ENCODE measurements at places on chromosomes 1 and 21.

DNA sequence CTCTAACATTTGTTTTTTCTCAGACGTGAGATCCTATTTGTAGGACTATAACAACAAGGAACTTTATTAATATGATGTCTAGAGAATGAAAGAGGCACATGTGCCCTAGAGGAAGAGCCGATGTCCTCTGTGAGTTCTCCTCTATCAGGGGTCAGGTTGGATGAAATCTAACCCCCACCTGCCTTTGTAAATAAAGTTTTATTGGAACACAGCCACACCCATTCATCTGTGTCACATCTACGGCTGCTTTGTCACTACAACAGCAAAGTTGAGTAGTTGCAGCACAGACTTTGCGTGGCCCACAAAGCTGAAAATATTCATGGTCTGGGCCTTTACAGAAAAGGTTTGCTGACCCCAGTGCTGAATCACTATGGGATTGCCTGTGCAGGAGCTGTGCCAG lies 571 bp upstream of the CAPN9 start:
- no peak for DNase-seq

DNA sequence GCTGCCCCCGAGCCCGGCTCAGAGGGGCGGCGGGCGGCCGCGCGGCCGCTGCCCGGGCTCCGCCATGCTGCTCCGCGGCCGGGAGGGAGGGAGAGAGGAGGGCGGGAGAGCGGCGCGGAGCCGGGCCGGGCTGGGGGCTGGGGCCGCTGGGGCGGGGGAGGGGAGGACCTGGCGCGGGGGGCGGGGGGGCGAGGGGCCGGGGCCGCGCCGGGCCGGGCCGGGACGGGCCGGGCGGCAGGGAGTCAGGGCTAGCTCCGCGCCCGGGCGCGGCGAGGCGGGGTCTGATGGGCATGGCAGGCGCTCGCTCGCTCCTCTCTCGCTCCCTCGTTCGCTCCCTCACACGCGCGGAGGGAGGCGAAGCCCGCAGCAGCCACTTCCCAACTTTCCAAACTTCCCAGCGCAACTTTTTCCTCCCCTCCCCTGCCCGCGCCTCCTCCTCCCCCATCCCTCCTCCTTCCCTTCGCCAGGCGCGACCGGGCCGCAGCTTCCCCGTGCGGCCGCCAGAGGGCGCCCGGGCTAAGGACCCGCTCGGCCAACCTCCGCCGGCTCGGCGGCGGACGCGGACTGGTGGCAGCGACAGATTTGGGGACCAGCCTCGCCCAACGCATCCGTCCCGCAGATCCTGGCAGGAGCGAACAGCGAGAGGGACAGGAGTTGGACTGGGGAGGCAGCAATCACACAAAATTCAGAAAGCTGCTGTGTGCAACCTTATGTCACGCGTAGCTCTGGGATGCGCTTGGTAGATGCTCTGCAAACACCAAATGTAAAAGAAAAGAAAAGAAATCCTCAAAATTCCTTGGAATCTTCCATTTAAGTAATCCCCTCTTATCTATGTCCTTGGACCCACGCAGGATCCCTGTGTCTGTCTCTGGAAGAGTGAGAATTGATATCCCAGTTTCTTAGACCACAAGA lies at the start of gene TRABD2B:
TSS of gene TRABD2B (minus strand) at position 97 of the 912 bp plus-strand sequence.
- no peak for DNase-seq

- no peak for DNase-seq
Observed at GRCh38 chr1:183209533-183210158, 23.6 kb downstream of the LAMC2 start.

DNA sequence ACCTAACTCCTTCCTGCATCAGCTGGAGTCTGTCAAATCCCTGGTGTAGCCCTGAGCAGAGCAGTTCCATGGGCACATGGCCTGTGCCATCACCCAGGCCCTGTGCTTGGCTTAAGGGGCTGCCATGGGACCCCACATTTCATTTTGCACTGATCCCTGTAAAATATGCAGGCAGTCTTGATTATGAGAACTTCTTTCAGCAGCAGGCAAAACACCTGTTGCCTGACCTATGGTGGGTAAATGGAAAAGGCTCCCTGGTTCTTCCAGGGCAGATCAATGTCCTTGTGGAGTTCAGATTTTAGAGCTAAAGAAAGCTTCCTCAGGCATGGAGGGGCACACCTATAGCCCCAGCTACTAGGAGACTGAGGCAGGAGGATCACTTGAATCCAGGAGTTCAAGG lies 44.2 kb downstream of the HSD3B1 start:
- DNase-seq: no peak

- DNase-seq: no peak
Observed at GRCh38 chr1:41894808-41895483, 23.8 kb downstream of the HIVEP3 start.

DNA sequence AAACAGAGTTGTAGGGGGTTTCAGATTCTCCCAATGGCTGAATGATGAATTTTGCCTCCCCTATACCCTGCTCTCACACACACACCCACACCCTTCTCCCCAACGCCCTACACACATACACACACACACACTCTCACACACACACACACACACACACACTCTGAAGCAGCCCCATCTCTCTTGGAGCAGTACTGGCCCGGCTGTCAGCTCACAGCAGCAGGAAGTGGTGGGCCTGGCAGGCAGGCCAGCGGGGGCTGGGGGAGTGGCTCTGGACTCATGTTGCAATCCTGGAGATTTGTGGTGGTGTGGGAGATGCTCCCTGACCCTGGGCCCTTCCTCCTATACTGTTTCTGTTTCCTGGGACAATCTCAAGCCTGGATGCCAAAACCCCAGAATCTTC lies 2.2 kb downstream of the IKBKE start:
- no peak for DNase-seq

GRCh38 chr1:109877317-109877771 lies 33.3 kb upstream of the CSF1 start:
- DNase-seq: no peak

GRCh38 chr21:37815893-37816292 lies 100.4 kb downstream of the KCNJ6 start:
- no peak for DNase-seq

DNA sequence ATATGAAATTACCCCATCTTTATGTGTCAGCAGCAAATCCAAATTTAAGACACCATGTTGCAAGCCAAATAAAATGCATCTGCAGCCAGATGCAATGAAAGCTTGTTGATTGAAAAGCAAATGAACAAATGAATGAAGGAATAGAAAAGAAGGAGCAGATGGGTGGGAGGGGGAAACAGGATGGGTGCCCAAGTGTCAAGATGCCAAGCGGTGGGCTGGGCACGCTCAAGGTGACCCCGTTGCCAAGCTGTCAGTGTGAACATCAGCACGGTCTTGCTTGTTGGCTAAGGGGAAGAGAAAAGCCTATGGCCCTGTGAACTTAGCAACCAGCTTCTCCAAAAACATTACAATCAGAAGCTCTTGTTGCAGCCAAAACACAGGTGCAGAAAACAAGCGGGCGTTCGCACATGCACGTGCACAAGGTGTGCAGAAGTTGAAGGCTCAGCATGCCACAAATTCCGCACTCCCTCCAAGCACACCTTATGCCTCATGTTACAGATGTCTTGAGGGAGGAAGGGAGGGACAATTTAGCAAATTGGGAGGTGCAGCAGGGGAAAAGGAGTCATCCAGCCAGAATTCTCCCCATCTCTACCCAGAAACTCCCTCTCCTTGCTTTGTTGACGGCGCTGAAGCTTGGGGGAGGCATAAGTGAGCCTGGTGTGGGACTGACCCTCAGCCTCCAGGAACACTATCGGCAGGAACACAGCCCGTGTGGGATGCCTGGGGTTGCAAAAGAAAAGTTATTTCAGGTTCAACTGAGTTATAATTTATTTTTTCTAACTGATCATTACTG lies 62.4 kb downstream of the HIVEP3 start:
- DNase-seq: no peak

DNA sequence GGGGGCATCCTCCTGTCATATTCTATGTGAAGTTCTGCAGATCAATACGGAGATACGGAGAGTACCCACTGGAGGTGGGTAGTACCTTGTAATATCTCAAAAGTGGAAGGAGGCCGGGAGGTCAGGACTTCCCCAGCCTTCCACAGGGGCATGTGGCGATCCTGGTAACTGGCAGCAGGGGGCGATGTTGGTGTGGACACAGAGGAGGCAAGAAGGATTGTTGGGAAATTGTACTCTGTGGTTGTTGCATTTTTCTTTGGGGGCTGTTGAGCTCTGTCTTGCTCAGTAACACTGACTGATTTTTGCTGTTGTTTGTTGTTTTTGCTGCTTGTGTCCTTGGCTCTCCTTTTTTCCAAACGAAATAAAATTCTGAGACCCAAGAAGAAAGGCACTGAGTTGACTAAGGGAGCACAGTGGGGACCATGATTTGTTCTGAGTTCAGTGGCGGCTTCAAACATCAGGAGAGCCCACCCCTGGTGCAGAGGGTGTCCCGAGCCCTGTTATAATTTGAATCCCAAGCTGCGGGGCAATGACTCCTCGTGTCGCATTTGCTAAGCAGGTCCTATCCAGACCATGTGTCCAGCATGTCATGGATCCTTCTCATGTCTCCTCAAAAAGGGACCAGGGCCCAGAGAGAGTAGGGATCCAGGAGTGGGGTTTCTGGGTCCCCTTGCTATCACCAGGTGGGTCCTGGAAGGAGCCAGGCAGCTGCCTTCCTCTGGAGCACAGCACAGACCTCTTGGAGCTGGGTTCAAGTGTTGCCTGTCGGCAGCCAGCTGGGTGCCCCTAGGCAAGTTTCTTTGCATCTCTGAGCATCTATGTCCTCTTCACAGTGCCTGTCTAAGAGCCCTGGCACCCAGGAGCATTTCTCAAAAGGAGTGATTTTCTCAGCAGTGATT lies 22.8 kb downstream of the LHX4 start:
- DNase-seq: peak; percentile 24

DNA sequence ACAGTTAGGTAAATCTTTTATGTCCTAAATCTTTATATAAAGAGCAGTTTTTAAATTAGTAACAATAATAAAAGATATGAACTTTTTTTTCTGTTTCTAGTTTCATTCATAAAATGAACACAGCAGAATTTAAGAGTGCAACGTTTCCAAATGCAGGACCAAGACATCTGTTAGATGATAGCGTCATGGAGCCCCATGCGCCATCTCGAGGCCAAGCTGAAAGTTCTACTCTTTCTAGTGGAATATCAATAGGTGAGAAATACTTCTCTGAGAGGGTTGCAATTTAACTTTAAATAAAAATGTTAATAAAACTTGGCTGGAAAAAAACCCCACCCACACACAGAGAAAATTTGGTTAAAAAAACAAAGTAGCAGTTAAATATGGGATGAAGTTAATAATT lies 15.0 kb upstream of the ANGPTL1 start:
- DNase-seq: no peak

GRCh38 chr1:72837781-72838180 lies 555.4 kb upstream of the NEGR1 start:
- peak; percentile 16 for DNase-seq

DNA sequence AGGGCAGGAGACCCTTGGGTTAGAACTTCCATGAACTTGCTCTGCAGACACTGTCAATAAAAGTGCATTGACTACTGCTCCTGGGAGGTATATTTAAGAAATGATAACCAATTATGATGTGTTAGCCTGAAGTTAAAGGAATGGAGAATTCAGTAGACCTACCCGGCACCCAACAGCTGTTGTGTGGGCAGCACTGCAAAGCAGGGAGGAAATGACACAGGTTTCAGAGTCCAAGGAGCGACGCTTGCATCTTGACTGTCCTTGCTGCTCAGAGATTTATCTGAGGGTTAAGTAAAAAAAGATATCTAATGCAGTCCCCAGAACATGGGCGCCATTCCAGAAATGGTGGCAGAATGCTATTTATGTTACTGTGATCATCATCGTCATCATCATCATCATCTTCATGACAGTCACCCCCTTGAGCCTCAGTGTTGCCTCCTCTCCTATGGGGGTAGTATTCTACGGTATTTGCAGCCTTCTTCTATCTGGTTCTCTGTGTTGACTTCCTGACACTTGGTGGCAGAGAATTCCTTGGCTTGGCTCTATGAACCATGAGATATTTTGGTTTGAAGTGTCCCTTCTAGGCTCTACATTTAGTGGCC lies 225.9 kb downstream of the KAZN start:
- DNase-seq: no peak

GRCh38 chr1:101175466-101175865 lies 61.4 kb upstream of the S1PR1 start:
- no peak for DNase-seq

- DNase-seq: no peak
Observed at GRCh38 chr1:161986328-161986727, 37.3 kb downstream of the OLFML2B start.

DNA sequence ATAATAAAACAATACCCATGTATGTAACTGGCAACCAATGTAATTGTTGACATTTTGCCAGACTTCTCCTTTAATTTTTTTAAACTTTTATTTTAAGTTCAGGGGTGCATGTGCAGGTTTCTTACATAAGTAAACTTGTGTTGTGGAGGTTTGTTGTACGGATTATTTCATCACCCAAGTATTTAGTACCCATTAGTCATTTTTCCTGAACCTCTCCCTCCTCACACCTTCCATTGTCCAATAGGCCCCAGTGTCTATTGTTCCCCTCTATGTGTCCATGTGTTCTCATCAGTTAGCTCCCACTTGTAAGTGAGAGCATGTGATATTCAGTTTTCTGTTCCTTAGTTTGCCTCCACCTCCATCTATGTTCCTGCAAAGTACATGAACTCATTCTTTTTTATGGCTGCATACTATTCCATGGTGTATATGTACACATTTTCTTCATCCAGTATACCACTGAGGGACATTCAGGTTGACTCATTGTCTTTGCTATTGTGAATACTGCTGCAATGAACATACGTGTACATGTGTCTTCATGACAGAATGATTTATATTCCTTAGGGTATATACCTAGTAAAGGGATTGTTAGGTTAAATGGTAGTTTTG lies 6.7 kb downstream of the DEPDC1 start:
- no peak for DNase-seq

GRCh38 chr1:6462412-6463119 lies 3.4 kb downstream of the TNFRSF25 start:
- no peak for DNase-seq

DNA sequence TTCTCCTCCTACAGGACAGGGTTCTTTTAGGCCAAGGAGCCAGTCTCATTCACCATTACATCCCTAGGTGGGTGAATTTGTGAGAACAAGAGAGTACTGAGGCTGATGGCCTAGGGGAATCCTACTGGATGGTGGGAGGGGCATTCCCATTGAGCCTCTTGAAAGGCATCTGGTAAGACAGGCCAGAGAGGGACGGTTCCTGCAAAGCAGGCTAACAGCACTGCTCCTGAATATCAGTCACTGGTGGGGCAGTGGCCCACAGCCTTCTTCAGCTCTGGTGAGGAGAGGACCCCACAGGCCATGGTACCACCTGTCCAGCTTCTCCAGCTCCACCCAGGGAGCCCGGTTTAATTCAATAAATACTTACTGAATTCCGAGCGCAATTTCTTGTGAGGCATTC lies 125.9 kb upstream of the EDN2 start:
- no peak for DNase-seq

- DNase-seq: no peak
Observed at GRCh38 chr1:228666686-228667623, 68.3 kb upstream of the RHOU start.

Data from SK-N-MC (cell line).